ENCODE measurements at places on chromosomes 4 and X.
A peak's percentile ranks its signal among the peaks of the same experiment; 100 is the strongest.

- no peak for DNase-seq
Measured at GRCh38 chr4:1574601-1575417, 109.3 kb downstream of the FAM53A start.

- no peak for DNase-seq
Measured at GRCh38 chr4:86762649-86763048, 86.5 kb downstream of the SLC10A6 start.

GRCh38 chr4:126937846-126938422 is 694.8 kb upstream of the INTU start:
- no peak for DNase-seq

- no peak for DNase-seq
Measured at GRCh38 chr4:168629566-168629965, 132.7 kb downstream of the PALLD start.

DNA sequence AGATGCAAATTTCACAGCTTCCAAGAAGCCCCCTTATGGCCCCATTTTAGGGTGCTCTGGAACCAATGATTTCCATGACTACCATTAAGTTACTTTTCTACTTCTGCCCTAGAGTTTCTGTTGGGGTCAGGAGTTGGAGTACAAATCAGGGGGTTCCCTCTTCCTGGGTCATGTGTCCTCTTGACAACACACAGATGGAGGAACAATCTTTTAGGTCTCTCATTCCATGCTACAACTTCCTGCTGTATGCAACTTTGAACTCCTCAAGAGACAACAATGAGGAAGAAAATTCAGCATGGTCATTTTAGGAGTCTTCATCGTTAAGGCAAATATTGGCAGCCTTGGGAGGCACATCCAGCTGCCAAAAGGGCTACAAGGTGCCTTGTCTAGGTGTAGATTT is 79.7 kb downstream of the SEL1L3 start:
- DNase-seq = no peak

- DNase-seq = no peak
Measured at GRCh38 chrX:96183843-96184242, 500.8 kb upstream of the DIAPH2 start.

DNA sequence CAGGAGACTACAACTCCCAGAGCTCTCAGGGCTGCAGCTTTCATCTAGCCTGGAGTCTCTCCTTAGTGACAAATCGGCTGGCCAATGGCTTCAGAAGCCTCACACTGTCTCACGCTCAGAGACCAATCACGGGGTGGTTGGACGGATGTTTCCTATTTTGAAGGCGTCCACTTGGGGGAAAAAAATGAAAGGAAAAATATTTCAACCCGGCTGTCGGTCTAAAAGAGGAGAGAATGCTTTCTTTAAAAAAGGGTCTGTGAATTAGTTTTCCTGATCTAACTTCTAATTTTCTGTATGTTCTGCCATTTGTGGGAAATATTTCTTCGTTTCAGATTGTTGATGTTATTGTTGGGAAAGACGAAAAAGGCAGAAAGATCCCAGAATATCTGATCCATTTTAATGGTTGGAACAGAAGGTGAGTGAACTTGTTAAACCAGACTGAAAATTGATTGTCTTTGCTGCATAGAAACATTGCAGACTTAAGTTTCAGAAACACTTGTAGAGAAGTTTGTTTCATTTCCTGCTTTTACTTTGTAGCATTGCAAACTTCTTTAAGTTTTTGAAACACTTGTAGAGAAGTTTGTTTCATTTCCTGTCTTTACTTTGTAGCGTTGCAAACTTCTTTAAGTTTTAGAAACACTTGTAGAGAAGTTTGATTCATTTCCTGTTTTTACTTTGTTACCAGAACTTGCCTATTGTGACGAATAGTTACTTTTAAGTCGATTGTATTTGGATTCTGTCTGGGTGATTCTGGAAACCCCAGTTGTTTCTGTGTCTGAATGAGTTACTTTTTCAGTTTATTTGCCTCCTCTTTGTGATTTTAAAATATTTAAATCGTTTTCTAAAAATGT is 1.6 kb downstream of the MSL3 start:
- peak; percentile 77 for DNase-seq

- DNase-seq = no peak
Measured at GRCh38 chr4:105067946-105068345, 78.7 kb upstream of the TET2 start.

DNA sequence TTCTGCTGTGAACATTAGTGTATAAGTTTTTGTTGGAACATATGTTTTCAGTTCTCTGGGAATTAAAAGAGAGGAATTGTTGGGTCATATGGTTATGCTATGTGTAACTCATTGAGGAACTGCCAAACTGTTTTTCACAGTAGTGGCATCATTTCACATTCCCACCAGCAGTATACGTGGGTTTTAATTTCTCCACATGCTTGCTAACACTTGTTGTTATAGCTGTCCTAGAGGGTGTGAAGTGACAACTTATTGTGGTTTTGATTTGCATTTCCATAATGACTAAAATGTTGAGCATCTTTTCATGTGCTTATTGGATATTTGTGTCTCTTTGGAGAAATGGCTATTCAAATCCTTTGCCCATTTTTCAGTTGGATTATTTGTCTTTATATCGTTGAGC is 13.7 kb downstream of the APELA start:
- DNase-seq = no peak

- no peak for DNase-seq
Measured at GRCh38 chr4:159178151-159178546, 75.3 kb downstream of the RAPGEF2 start.

- no peak for DNase-seq
Measured at GRCh38 chr4:7073526-7074390, 5.9 kb upstream of the GRPEL1 start.

- no peak for DNase-seq
Measured at GRCh38 chr4:185865901-185866328, 53.9 kb upstream of the SORBS2 start.

GRCh38 chrX:71212536-71212935 is 10.5 kb upstream of the GJB1 start:
- no peak for DNase-seq

GRCh38 chr4:10640561-10641201 is 43.9 kb downstream of the CLNK start:
- DNase-seq = no peak

- DNase-seq = no peak
Measured at GRCh38 chrX:24306440-24306839, 7.4 kb downstream of the SUPT20HL2 start.

GRCh38 chrX:153769158-153769864 is 5.3 kb downstream of the PLXNB3 start:
- DNase-seq = no peak

DNA sequence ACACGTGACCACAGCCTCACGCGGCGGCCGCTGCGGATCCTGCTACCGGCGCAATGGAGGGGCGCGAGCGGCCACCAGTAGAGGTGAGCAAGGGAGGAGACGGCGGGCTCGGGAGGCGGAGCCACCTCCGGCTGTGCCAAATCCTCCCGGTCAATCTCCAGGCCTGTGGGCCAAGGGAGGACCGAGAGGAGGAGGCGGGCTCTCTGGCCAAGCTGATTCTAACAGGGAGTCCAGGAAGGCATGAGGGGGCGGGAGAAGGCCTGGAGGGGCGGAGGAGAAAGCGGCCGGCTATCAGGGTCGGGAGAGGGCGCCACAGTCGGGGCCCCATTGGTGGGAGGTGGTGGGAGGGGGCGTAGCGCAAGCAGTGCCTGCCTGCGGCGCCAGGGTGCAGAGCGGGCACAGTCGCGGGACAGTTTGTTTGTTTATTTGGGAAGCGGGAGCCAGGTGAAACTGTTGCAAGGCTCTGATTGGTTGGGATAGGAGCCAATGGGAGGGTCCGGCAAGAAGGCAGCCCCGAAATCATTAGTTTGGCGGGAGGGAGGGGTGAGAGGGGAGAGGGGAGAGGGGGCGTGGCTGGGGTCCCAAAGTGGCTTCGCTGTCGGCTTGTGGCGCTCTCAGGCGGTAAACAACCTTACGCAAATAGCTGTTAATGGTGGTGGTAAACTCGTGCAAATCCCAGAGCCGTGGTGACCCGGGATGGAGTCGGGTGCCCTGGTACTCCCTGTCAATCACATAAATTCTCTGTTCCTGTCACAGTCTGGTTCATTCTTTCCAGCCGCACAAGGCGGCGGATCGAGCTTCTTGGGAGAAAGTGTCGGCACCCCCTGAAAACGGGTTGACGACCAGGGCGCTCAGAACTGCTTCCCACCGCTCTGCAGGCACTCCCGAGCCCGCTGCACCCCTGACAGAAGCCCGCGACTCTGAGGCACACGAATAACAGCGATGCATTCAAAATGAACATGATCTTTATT is at the start of gene IRS4:
Gene IRS4, minus strand, starts transcription at position 55 of the 971 bp plus-strand sequence.
- DNase-seq = no peak

GRCh38 chr4:6208416-6208815 is 8.1 kb upstream of the JAKMIP1 start:
- DNase-seq = no peak

DNA sequence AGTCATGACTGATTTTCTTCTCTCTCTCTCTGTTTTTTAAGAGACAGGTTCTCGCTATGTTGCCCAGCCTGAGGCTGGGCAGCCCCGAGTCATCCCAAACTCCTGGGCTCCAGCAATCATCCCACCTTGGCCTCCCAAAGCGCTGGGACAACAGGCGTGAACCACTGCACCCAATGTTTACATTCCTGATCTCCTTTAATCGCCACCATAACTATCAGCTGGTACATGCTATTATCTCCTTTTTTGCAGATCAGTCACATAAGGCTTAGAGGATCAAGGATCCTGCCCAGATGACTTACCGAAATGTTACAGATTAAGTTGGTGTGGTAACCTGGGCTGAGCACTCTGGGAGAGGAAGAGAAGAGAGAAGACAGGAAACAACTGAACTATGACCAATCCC is 1.5 kb upstream of the USP46 start:
- DNase-seq = no peak

- no peak for DNase-seq
Measured at GRCh38 chr4:67131224-67131623, 414.1 kb downstream of the CENPC start.

GRCh38 chr4:186392017-186392416 is 126.0 kb downstream of the F11 start:
- DNase-seq = no peak

DNA sequence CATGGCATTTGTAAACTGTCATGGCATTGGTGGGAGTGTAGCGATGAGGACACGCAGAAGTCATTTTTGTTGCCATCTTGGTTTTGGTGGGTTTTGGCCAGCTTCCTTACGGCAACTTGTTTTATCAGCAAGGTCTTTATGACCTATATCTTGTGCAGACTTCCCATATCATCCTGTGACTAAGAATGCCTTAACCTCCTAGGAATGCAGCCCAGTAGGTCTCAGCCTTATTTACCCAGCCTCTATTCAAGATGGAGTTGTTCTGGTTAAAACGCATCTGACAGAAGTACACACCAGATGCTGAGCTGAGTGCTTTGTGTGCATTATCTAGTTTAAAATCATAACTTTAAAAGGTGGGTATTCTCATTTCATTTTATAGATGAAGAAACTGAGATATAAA is 268.8 kb upstream of the GALNT7 start:
- no peak for DNase-seq

- no peak for DNase-seq
Measured at GRCh38 chr4:161767116-161767515, 396.7 kb downstream of the FSTL5 start.

- no peak for DNase-seq
Measured at GRCh38 chr4:55866290-55866907, 13.0 kb downstream of the EXOC1 start.

- DNase-seq = no peak
Measured at GRCh38 chr4:168883513-168883912, 126.5 kb downstream of the CBR4 start.

GRCh38 chr4:43373201-43373600 is 480.7 kb downstream of the GRXCR1 start:
- DNase-seq = no peak

DNA sequence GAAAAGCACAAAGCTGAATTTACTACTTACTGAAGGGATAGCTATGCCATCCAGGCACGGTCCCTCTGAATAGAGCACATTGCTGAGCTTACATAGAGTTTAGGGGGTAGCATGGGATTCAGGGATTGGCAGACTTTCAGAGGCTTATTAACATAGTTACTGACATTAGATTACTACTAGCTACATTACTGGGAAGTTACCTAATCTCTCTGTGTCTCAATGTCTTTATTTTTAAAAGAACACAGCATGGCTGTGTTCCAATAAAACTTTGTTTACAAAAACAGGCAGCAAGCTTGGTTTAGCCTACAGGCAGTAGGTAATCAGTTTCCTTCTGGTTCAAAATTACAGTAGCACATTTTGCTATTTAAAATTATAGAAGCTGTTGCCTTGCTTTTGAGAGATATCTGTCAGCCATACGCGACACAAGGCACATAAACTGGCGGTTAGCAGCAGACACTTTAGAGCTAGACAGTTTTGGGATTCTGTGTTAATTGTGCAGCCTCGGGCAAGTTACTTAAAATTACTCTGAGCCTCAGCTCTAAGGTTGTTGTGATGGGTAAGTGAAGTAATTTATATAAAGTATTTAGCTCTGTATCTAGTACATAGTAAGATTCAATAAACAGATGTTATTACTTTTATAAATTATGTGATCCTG is 6.9 kb downstream of the KLHL8 start:
- no peak for DNase-seq

- DNase-seq = no peak
Measured at GRCh38 chrX:142637206-142637605, 388.5 kb upstream of the SPANXN4 start.

DNA sequence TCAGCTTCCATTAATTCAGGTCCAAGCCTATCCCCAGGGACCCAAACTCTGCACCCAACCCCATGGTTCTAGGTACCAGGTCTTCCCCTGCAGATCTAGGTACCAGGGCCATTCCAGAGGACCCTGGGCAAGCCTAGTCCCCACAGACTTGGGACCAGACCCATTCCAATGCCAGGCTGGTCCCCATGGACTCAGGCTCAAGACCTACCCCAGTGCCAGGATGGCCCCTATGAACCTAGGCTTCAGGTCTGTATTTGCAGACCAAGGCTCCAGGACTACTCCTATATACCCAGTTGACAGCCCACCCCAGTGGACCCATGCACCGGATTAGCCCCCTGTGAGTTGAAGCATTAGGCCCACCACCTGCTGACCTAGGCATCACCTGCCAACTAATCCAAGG is 8.9 kb downstream of the MTHFD2L start:
- no peak for DNase-seq

GRCh38 chrX:16882169-16882568 is 12.0 kb upstream of the RBBP7 start:
- DNase-seq = no peak

DNA sequence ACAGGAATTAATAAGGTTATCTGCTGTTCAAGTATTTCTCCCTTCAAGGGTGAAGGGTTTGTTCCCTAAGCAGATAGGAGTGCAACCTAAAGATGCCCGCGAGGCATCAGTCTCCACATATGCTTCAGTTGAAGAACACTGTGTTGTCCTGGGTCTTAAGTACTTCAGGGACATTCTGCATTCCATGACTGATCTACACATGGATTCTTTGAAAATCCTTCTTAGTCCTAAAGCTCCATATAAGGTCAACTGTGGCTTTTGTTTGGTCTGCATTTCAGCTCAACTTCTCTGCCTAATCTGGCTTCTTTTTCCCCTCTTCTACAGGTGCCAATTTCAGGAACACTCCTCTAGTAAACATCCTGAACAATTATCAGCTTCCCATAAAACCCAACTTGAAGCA is 21.8 kb upstream of the CTSO start:
- DNase-seq = no peak

Data from nucleus accumbens (tissue), 56 donors.